Fibroblast of villous mesenchyme (primary cell): ENCODE measurements at places on chromosomes 3 and 15. TPM values are rescaled to one million over a fixed set of nuclear protein-coding genes. Genes with fewer than 3 reads are reported as not detected.

CD86 gene
- not detected in 2 replicates for total RNA-seq

GOLGA6L4 gene
- 1.3 TPM in 2 replicates for total RNA-seq

MEX3B gene
- 3.9 and 6.4 TPM in 2 replicates for total RNA-seq

C2CD4A gene
- not detected in 2 replicates for total RNA-seq

PRR20G gene
- not detected in 2 replicates for total RNA-seq

FAM219B gene
- 39.0 and 41.5 TPM in 2 replicates for total RNA-seq

KBTBD8 gene
- total RNA-seq: 3.5 and 4.3 TPM in 2 replicates

TADA3 gene
- 92.4 and 109 TPM in 2 replicates for total RNA-seq

LRRC28 gene
- total RNA-seq: 22.5 and 27.6 TPM in 2 replicates
